NCI-H2171 (cell line): ENCODE measurements at places on chromosomes 5 and 9.

GRCh38 chr9:113738496-113738892, 137.6 kb upstream of the ZNF618 start:
- DNase-seq, result no peak

- DNase-seq, result no peak
Measured at GRCh38 chr5:35771300-35771699, 85.4 kb upstream of the IL7R start.

DNA sequence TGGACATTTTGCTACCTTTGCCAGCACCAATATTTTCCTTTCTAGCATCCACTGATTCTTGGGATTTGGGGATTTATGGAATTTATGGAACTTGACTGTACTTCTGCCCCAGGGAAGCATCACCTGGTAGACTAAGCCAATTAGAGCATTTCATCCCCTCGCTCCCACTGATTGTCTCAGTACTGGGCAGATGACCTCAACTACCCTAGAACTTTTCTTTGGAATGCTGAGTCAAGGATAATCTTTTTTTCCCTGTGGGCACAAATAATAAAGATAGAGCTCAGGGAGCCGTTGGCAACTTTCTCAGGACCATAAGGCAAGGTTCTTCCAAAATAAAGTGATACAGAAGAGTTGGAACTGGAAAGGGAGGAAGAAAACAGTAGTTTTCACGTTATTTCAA, 438.4 kb downstream of the PLK2 start:
- DNase-seq, result no peak

DNA sequence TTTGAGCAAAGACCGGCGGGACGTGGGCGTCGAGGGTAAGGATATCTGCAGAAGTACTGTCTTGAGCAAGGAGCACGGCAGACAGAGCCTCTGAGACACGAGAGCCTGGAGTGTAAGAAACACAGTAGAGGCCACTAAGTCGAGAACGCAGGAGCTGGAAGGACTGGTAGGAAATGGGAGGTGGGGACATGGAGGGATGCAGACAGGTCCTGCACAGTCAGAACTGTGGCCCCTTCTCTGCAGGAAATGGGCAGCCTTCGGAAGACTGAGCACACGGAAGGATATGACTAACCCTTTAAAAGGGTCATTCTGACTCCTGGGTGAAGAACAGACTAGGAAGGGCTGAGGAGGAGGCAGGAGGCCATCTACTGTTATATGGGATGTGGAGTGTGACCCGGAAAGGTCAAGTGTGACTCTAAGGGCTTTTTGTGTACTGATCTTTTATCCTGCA, 1.4 kb upstream of the CAMSAP1 start:
- DNase-seq, result no peak

DNA sequence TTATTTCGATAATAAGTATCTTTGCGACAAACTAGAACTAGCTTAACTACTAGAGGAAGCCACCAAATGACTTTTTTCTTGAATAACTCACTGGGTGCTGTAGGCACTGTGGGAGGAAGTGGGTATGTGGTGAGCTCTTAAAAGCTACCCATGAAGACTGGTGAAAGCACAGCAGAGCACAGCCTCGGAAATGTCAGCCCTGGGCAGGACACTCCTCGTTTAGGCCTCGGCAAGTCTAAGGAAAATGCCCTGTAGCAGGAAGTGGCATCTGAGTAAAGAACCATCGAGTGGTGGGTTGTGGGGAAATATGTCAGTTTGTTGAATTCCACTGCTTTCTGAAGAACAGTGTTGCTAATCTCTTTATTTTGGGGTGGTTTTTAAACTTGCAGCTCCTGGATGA, 44.0 kb upstream of the NCS1 start:
- no peak for DNase-seq

DNA sequence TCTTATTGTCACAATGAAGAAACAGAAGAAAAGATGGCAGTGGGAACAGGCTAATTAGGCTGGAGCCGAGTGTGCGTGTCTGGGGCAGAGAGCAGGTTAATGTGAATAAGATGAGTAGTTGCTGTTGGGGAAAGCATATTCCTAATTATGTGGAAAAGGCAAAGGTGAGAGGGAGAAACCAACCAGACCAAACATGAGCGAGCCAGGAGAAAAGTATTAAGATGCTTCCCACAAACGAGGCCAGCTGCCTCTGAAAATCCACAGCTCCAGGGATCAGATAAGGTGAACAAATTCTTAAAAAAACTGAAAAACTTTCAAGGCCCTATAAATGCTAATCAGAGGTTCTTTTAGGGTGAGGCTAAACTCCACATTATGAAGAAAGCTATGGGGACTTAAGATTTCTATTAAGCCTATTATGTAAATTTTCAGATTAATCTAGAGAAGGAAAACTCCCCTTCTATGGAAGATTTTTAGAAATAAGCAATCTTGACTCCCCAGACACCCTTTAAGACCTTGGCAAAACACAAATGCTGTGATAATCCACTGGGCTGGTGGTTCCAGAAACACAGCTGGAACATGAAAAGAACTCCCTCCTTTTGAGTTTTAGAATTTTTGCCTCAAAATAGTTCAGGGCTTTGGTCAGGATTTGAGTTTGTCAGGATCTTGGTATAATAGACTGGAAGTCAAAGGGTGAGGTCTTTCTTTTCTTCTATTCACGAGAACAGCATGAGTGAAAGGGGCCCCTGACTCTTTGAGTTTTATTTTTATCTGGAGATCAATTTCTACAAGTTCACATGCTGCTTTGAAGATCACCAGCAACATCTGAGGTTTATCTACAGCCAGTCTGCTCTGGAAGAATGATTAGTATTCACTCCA, 238.1 kb downstream of the SPOCK1 start:
- DNase-seq, result no peak

DNA sequence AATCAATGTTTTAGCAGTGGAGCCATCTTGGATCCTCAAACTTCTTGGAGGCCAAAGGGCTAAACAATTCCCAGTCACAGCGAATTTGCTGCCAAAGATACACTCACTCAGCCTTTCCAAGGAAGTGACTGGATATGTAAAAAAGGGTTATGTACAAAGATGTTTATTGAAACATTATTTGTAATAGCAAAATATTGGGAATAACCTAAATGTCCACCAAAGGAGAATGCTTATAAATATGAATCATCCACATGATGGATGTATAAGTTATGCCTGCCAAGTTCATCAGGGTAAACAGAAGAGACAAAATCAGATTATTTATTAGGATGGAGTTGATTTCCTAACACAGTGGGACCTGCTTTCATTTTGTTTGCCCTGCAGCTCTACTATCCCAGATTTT, 145.2 kb upstream of the ABCA1 start:
- DNase-seq, result no peak

DNA sequence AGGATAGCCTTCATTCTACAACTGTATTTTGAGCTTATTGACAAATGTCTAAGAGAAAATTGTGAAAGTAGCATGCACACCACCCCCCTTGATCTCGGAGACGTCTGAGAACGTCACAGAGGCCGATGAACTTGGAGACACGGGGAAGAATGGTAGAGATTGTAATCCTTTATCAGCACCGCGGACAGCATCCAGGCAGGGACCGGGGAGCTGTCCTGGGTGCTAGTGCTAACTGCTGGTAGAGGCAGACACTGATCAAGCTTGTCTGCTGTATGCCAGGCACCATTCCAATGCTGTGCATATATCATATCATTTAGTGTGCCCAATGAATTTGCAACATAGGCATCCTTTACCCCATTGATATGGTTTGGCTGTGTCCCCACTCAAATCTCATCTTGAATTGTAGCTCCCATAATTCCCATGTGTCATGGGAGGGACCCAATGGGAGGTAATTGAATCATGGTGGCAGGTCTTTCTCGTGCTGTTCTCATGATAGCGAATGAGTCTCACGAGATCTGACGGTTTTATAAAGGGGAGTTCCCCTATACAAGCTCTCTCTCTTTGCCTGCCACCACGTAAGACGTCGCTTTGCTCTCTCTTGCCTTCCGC, 98.8 kb downstream of the LHX2 start:
- no peak for DNase-seq

GRCh38 chr5:176695073-176695472, 47.8 kb downstream of the TSPAN17 start:
- no peak for DNase-seq

DNA sequence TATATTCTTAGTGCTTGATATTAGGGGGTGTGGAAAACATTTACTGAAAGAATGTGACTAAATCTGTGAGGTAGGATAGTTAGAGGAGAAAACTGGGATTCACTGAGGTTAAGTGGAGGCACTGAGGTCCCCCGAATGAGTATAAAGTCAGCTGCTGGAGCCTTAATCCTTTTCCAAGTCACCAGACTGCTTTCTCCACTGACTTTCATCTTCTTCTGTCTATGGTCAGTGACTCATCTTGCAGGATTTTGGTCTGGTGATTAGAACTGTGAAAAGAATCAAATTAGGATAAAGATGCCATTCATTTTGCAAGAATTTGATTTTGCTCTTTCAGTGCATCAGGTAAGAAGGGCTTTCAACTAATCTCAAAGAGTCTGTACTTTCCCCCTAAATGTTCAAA, 89.3 kb upstream of the ALDH1A1 start:
- no peak for DNase-seq

DNA sequence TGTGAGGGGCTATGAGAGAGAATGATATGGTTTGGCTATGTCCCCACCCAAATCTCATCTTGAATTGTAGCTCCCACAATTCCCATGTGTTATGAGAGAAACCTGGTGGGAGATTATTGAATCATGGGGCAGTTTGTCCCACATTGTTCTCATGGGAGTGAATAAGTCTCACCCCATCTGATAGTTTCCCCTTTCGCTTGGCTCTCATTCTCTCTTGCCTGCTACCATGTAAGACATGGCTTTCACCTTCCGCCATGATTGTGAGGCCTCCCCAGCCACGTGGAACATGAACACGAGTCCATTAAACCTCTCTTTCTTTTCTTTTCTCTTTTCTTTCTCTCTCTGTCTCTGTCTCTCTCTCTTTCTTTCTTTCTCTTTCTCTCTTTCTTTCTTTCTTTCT, 743.4 kb upstream of the CTNND2 start:
- DNase-seq, result no peak

GRCh38 chr5:2299388-2300220, 416.9 kb upstream of the IRX4 start:
- no peak for DNase-seq

- no peak for DNase-seq
Measured at GRCh38 chr5:69288069-69288468, 44.5 kb downstream of the CCDC125 start.
